ENCODE measurements at places on chromosomes 1 and 21.

DNA sequence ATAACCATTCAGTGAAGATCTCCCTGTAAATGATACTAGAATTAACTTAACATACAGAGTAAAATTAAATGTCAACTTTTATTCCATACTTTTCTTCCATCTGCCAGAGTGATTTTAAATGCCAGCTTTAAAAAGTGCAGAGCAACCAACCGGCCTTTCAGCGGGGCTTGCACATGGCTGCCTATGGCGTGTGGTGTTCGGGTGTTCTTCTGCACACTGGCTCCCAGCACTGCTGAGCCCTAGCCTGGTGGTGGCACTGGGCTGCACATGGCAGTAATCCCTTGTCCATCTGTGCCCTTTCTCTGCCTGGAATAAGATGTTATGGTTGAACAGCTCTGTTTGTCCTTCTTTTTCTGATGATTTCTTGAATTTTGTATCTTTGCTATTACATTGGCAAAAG lies 156.3 kb downstream of the SNX7 start:
- DNase-seq, result no peak

- no peak for DNase-seq
Measured at GRCh38 chr1:51997974-51998382, 7.5 kb upstream of the RAB3B start.

DNA sequence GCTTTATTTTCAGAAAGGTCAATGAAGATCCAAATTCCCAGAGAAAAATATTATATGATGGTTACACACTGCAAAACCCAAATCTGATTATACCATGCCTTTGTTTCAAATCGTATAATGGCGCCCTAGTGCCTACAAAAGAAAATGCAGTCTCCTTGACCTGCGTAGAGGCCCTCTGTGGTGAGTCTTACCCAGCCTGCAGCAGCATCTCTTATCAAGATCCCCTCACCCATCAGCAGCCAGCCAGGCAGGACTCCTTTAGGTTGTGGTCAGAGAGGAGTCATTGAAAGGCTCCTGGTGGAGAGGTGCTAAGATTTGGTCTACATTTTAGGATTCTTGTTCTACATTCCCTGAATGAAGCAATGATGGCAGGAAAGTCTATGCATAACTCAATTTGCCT lies 23.7 kb upstream of the DAB1 start:
- no peak for DNase-seq

DNA sequence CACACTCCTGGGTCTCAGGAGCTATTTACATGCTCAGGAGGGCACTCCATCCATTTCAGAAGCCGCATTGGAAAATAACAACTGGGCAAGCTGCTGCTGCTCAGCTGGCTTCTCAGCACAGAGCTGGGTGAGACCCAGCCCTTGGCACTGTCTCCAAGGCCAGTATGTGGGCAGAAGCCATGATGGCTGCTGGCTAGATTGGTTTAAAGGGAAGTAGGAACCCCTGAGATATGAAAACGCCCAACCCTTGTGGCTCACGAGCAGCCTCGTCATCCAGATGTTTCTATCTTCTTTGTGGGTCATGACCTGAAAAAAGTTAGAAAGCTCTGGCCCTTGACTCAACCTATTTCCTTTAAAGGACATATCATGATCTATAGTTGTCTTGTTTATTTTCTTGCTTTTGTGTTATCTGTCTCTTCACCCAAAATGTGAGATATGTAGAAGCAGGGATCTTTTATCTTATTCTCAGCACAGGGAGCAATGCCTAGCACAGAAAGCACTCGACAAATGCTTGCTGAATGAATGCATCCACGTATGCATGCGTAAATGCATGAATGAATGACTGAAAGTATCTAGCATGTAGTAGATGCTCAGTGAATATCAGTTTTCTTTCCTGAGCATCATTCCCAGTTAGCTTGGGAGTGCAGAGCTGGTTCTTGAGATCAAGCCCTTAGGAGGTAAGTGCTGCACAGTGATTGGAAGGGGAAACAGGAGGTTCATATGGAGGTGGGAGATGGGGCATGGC lies 11.6 kb downstream of the MYBPH start:
- no peak for DNase-seq

- DNase-seq, result no peak
Measured at GRCh38 chr1:232627645-232628334, 2.1 kb downstream of the SIPA1L2 start.

DNA sequence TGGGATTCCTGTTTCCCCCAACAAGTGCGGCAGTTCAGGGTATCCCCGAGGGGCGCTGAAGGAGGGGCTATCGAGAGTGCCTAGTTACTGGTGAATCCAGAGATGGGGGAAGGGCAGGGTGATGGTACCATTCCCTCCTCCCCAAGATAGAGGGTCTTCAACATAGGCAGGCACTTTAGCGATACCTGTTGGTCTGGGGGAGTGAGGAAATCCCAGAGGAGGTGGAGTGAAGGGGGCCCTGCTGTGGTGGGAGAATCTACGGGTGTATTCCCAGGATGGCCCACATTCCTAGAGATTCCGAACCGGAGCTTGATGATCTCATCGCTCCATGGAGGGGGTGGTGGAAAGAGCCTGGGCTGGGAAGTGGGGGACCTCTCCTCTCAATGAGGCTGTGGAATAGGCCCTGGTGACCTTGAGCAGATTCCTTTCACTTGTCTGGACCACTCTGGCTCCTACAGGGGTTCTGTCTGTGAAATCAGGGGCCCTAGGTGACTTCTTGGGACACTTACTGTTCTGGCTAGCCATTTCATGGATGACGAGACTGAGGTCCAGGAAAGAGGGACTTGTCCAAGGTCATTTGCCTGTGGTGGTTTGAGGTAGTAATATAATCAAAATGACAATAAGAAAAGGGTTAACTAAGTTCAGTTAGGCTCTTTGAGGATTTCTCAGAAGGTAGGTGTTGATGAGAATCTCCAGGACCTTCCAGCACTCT lies 52.7 kb upstream of the SYNC start:
- no peak for DNase-seq

DNA sequence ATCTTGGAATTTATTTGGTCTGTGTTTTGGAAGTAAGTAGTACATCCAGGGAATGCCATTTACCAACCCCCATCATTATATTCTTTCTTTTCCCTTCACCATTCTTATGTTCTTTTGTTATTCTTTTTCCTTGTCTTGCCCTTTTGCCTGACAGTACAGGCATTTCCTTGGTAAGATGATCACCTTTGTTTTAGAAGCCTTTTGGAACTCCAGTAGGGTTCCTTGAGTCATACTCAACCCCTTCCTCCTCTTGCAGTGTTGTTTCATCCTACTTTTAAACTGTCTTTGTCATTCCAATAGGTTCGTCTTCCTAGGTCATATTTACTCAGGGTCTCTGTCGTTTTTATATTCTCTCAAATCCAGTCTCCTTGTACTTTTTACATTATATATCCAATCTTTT lies 9.2 kb downstream of the MRPS21 start:
- DNase-seq, result no peak

DNA sequence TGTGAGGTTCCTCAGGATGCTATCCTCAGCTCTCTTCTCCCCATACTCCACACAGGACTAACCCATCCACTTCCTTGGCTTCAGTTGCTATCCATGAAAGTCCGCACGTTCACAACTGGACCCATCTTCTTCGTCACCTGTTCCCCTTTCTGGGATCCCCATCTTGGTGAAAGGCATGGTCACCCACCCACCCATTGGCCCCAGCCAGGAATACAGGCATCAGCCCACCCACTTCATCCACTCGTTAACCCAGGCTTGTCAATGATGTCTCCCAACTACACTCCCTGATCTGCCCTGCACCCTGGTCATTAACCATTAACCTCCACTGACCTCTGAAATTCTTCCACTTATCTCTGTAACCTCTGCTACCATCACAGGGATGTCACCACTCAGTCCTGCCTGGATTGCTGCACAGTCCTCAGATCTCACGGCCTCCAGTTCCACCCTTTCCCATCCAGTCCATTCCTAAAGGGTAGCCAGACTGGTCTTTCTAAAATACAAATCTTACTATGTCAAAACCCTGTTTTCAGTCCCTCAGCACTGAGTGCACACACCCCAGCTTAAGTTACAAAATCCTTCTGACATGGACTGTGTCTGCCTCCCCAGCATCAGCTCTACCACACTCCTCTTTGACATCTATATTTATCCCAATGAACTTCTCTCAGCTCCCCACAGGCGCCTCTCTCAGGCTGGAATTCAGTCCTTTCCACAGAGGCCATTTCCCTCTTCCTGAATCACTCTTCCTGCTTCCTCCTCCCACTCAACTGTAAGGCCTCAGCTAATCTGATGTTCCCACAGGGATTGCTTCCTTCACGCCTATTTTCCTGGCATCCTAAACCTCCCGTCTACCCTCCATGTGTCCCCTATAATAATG lies 10.4 kb downstream of the PGLYRP4 start:
- DNase-seq, result no peak

GRCh38 chr1:229648406-229648805 lies 22.4 kb downstream of the URB2 start:
- DNase-seq, result no peak

DNA sequence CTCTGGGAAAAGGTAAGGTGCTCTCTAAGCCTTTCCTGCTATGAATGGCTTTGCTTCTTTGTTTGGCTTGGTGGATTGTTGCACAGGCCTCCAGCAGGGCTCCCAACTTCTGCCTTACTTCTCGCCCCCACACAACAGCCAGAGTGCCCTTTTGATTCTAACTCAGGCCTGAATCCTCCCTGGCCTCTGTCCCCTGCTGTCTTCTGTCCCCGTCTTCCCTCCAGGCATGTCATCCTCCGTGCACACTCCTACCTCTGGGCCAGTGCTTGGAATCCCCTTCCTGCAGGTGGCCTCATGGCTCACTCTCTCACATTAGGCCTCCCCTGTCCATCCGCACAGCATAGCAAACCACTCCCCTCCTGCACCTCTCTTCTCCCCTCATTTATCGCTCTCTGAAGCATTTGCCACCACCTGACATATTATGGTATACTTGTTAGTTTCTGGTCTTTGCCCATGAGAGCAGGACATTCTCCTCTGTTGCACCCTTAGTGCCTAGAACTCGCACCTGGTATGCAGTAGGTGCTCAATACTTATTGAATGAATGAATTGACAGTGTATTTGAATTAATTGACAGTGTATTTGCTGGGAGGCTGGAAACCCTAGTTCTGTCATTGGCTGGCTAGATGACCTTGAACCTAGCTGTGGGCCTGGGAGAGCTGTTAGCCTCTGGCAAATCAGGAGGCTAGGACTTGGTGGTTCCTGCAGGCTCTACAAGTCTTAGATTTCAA lies 2.9 kb downstream of the ZDHHC18 start:
- no peak for DNase-seq

- no peak for DNase-seq
Measured at GRCh38 chr1:172977296-172978017, 73.3 kb downstream of the TNFSF18 start.

DNA sequence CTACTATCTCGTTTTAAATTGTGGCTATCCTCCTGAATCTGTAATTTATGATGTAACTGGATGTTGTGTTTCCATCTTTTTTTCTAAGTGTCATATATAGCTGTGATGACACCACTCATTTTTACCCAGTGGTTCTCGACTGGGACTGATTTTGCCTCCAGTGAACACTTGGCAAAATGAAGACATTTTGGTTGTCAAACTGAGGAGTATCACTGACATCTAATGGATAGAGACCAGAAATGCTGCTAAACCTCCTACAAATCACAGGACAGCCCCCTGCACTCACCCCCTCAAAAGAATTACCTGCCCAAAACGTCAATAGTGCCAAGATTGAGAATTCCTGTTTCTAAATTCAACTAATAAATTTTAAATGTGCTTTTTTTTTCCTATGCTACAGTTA lies 1.9 kb downstream of the TRMT13 start:
- no peak for DNase-seq

DNA sequence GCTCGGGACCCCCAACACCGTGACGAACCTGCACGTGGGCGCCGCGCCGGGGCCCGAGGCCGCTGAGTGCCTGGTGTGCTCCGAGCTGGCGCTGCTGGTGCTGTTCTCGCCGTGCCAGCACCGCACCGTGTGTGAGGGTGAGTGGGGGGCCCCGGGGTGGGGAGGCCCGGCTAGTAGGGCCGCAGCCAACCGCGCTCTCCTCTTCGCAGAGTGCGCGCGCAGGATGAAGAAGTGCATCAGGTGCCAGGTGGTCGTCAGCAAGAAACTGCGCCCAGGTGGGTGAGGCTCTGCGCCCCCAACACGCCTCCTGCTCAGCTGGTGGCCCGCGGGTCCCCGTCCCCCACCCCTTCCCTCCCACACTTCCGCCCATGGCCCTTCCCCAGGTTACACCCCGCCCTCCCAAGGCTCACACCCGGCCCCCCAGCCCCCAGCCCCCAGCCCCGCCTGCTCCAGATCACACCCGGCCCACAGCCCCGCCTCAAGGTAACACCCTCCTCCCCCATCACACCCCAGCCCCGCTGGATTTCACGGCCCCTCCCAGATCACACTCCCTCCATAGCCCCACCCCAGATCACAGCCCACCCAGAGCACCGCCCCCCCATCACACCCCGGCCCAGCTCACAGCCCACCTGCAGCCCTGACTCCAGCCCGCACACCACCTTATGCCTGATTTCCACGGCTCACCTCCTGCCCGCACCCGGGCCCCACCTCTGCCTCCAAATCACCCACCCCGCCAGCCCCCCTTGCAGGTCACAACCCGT lies 2.4 kb upstream of the MMP23B start:
- peak; percentile 45 for DNase-seq

DNA sequence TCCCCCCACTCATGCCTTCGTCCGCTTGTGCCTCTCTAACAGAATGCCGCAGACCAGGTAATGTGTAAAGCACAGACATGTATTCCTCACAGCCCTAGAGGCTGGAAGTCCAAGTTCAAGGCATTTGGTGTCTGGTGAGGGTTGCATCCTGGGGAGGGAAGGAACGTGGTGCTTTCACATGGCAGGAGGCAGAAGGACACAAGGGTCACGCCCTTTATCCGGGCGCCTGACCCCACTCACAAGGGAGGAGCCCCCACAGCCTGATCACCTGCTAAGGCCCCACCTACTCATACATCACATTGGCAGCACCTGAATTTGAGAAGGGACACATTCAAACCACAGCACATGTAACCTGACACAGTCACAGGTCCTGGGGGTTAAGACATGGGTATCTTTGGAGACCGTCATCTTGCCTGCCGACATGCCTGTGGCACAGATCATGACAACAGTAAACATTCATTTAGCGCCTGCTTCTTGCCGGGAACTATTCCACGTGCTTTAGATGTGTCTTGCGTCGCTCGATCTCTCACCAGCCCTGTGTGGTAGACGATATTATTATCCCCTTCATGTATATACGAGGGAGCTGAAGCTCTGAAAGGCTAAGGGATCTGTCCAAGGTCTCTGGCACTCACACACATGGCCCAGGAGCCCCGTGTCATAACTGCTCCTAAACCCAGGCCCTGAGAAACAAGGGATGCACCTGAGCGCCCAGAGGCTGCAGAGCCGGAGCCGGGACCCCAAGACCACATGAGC lies 235.6 kb downstream of the NPHP4 start:
- DNase-seq, result no peak

Data from activated CD4-positive, alpha-beta T cell treated with anti-CD3 and anti-CD28 coated beads, Interleukin-2, amount 50 U/mL, for 48 hours (primary cell).